PC-9 (cell line): ENCODE measurements at places on chromosomes 3 and 15. TPM values are rescaled to one million over a fixed set of nuclear protein-coding genes. Genes with fewer than 3 reads are reported as not detected.

POMGNT2 gene
- total RNA-seq, result 17.2 and 17.9 TPM in 2 replicates

NMNAT3 gene
- total RNA-seq, result 1.6 and 3.0 TPM in 2 replicates

GABRB3 gene
- 4.9 and 6.3 TPM in 2 replicates for total RNA-seq

MAP6D1 gene
- total RNA-seq, result 2.2 TPM in 2 replicates

RNF7 gene
- total RNA-seq, result 82.2 and 89.1 TPM in 2 replicates

ATRIP gene
- total RNA-seq, result 6.9 and 8.5 TPM in 2 replicates

AMIGO3 gene
- 1.0 TPM in 1 of 2 replicates, not detected in the other for total RNA-seq

RAB6B gene
- total RNA-seq, result 0.40 and 0.52 TPM in 2 replicates

BLM gene
- total RNA-seq, result 15.1 and 19.1 TPM in 2 replicates

BSN gene
- total RNA-seq, result 0.23 and 0.28 TPM in 2 replicates

AGBL1 gene
- total RNA-seq, result not detected in 2 replicates

SH2D7 gene
- not detected in 2 replicates for total RNA-seq

CLDN16 gene
- 0.20 and 0.46 TPM in 2 replicates for total RNA-seq

CD200 gene
- total RNA-seq, result 1.9 and 4.0 TPM in 2 replicates

ESYT3 gene
- 6.4 and 8.0 TPM in 2 replicates for total RNA-seq

C3orf85 gene
- total RNA-seq, result not detected in 2 replicates

PLOD2 gene
- total RNA-seq, result 27.4 and 30.3 TPM in 2 replicates

LRRC31 gene
- total RNA-seq, result not detected in 2 replicates

ARIH1 gene
- total RNA-seq, result 144 and 190 TPM in 2 replicates

EXD1 gene
- total RNA-seq, result 0.70 TPM in 1 of 2 replicates, not detected in the other

ITGA11 gene
- total RNA-seq, result 0.18 and 0.70 TPM in 2 replicates

TMEM41A gene
- total RNA-seq, result 37.2 and 54.1 TPM in 2 replicates

RETNLB gene
- total RNA-seq, result not detected in 2 replicates

PTH1R gene
- not detected in 2 replicates for total RNA-seq

IGSF10 gene
- total RNA-seq, result 0.25 and 0.55 TPM in 2 replicates

FBXO22 gene
- total RNA-seq, result 37.5 and 47.9 TPM in 2 replicates

CLRN1 gene
- total RNA-seq, result not detected in 2 replicates

TM4SF4 gene
- not detected in 2 replicates for total RNA-seq

CCR9 gene
- total RNA-seq, result not detected in 2 replicates

CPLX3 gene
- total RNA-seq, result not detected in 2 replicates

ZNF80 gene
- not detected in 2 replicates for total RNA-seq

ATP13A4 gene
- 0.22 TPM in 1 of 2 replicates, not detected in the other for total RNA-seq

KBTBD8 gene
- not detected in 2 replicates for total RNA-seq

HESX1 gene
- total RNA-seq, result 3.4 and 4.4 TPM in 2 replicates

VGLL3 gene
- 20.5 and 26.8 TPM in 2 replicates for total RNA-seq

HDC gene
- not detected in 2 replicates for total RNA-seq
